ENCODE measurements at places on chromosomes 2 and 18.

GRCh38 chr2:26854283-26854827 lies 6.4 kb downstream of the DPYSL5 start:
- DNase-seq, result no peak

DNA sequence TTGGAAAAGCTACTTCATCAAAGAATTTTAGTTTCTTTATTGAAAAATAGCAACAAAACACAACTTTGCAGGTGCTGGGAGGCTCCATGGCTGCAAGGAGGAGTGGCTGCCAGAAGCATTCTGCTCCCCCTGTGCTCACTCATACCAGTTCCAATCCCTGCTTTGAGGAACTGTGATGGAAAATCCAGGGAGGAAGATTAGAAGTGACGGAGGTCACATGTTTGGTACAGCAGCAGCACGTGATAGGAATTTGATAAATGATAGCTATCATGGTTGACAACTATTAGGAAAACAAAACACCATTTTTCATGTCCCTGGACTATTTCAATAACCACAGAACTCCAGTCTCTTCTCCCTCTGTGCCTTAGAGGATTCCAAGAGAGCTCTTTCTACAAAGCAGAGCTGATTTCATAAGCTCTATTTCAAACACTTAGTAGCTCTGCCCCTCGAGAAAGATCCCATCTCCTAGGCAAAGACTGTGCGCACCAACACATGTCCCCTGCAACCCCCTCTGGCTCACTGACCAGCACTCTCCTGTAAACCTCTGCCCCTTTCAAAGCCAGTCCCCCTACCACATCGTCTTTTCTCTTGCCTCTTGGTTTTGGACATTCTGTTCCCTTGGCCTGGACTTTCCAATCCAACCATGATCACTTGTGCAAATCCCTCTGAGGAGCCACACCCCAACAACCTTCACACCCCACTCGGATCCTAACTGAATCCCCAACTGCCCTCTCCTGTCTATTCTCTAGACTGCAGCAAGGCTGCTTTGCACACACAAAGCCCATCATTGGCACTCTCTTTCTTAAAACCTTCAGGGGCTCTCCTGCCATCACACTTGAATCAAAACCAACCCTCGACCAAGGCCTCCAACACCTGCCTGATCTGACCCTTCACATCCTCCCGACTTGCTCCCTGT lies 352.4 kb upstream of the PKDCC start:
- no peak for DNase-seq

DNA sequence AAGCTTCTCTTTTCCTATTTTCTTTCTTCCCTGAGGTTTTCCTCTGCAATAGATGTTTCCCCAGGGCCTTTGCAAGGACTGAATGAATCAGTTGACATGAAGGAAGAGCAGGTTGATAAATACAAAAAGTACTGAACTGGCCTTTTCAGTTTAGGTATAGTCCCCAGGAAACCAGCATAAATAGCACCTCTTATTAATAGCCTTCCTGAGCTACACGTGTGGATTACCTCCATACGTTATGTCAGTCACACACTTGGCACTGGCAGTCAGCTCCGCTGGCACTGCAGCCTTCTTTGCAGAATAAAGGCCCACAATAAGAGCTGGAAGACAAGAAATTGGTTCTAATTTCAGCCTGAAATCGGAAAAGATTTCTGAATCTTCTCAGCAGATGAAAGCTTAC lies 60.7 kb downstream of the KCTD18 start:
- DNase-seq, result no peak

DNA sequence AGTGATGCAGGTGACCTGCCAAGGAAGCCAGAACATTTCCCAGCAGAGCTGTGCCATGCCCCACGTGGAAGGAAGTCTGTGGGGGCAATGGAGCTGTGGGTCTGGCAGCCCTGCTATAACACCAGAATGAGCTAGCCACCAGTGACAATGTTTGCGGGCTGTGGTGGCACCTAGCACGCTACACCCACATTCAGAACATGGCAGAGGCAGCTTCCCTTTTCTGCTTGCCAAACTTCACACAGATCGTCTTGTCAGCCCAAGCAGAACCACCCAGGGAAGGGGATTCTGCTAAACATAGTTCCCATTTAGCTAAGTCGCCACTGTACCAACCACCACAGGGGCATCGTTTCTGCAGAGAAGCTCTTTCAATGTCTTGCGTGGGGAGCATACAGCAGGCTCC lies 27.0 kb upstream of the CCDC93 start:
- DNase-seq, result no peak

DNA sequence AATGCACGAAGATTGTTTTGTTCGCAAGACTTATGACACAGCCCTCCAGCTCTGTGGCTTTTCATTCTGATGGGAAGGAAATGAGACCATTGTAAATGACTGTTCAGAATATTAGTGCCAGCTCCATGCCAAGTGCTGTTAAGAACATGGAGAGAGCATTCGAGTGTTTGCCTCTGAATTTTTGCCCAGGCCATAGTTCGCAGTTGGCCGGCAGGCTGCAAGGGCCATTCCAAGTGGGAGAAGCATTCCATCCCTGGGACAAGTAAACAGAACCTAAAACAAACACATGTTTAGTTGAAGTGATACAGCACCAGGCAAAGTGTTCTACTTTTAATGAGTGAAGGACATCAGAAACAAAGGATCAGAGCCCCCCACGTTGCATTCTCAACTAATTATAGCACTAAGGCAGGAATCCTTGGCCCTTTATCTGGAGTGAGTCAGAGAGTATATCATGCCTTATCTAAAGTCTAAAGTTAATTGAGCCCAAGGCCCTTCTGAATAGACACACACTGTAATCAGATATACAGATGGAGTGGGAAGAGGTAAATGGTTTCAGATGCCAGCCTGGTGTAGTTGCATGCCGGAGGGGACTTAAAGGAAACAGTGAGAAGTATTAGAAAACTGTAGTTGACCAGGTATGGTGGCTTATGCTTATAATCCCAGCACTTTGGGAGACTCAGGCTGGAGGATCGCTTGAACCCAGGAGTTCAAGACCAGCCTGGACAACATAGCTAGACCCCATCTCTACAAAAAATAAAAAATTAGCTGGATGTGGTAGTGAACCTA lies 53.3 kb downstream of the NEDD4L start:
- no peak for DNase-seq

DNA sequence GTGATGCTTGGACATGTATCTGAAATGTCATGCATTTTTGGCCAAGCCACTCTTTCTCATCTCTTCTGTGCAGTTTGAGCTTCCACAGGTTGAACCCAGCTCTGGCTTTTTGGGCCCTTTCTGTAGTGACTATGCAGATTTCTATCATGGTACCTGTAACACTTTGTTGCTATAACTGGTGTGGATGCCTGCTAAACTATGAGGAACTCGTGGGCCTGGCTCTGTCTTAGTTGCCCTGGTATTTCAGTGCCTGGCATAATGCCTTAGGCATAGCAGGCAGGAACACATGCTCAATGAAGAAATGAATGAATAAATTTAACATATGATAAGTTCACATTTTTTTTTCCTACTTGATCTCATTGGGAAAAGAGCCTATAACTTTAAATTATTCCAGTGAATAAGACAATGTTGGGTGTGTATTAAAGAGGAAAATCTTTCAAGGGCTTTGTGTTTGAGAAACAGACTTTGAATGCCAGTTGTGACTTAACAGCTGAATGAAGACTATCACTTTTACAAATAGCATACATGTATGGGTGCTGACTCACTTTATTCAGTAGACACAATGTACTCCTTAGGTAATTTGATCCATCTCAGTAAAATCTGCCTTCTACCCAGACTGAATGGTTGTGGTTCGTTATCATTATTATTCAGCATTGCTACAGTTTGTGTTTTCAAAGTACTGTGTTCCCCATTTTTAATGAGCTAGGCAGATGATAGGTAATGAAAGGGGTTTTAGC lies 86.4 kb upstream of the MAP4K3 start:
- peak; percentile 84 for DNase-seq

- peak; percentile 32 for DNase-seq
Observed at GRCh38 chr2:234954551-234954992, 2.8 kb downstream of the SH3BP4 start.

GRCh38 chr2:140880573-140880972 lies 1250.2 kb downstream of the LRP1B start:
- no peak for DNase-seq

DNA sequence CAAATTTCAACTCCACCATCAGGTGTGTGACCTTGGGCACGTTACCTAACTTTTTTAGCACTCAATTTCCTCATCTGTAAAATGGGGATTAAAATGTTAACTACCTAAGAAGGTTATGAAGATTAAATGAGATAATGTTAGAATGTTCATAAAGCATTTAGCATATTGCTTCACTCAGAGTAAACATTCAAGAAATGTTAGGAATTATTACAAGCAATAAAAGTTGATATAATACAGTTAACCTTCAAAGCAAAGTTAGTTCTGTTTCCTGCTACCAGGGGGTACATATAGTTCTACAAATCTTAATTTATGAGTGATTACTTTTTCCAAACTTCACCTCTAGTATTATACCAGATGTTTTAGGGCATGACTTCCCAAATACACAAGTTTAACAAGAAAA lies 254.2 kb downstream of the PDE11A start:
- DNase-seq, result no peak

GRCh38 chr2:175576875-175577274 lies 395.4 kb upstream of the ATP5MC3 start:
- no peak for DNase-seq

GRCh38 chr2:83661711-83662110 lies 797.4 kb downstream of the SUCLG1 start:
- no peak for DNase-seq

GRCh38 chr2:42073739-42074503 lies 26.1 kb downstream of the PKDCC start:
- no peak for DNase-seq

- DNase-seq, result no peak
Observed at GRCh38 chr2:64262816-64263215, 118.6 kb upstream of the PELI1 start.

GRCh38 chr2:196181484-196181883 lies 10.1 kb upstream of the STK17B start:
- no peak for DNase-seq

DNA sequence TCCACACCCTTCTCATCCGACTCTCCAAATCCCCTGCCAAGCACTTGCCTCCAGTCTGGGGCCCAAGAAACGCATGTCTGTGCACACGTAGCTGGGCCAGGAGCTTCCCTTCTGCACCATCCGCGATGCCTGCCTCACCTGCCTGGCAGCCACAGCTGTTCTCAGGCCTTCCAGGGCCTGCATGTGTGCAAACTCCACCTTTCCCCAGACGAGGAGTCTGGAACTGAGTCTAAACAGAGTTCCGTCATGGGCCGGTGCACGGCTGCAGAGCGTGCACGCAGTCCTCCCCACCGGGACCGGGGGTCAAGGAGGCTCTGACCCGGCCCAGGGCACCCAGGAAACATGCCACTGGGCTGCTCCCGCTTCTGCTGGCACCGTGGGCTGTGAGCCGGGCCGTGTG lies 66.8 kb upstream of the SALL3 start:
- no peak for DNase-seq

GRCh38 chr2:24115057-24115456 lies 8.1 kb downstream of the PFN4 start:
- peak; percentile 77 for DNase-seq

- DNase-seq, result peak; percentile 21
Observed at GRCh38 chr2:226131299-226131784, 668.3 kb downstream of the IRS1 start.

GRCh38 chr2:165313509-165313908 lies 74.3 kb downstream of the SCN2A start:
- no peak for DNase-seq

GRCh38 chr2:97816411-97816810 lies 103.0 kb downstream of the ZAP70 start:
- peak; percentile 23 for DNase-seq

GRCh38 chr2:37472959-37473358 lies 128.5 kb downstream of the QPCT start:
- DNase-seq, result peak; percentile 65

- peak; percentile 81 for DNase-seq
Observed at GRCh38 chr2:16656784-16657391, 8.7 kb downstream of the CYRIA start.

GRCh38 chr2:227942965-227943364 lies 71.5 kb downstream of the DAW1 start:
- no peak for DNase-seq

GRCh38 chr18:78160961-78161656 lies 818.5 kb upstream of the SALL3 start:
- DNase-seq, result peak; percentile 10

DNA sequence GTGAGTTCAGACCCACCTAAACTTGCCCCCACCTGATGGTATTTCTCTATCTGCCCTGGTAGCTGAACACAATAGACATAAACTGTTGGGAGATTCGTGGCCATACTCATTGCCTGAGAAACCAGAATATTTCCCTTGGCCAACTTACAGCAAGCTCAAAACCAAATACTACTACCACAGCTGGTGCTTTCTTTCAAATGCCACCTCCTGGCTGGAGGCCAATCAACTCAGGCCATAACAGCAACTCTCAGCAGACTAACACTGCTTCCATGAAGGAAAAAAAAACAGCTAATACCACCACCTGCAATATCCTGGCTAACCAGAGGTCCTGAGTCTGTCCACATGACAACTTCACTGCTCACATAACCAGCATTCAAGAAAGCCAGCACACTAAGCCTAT lies 373.1 kb downstream of the CMPK2 start:
- DNase-seq, result no peak

- peak; percentile 20 for DNase-seq
Observed at GRCh38 chr2:237427769-237428506, 14.0 kb upstream of the COL6A3 start.

GRCh38 chr18:79819968-79820351 lies 22.2 kb downstream of the KCNG2 start:
- DNase-seq, result no peak

- DNase-seq, result no peak
Observed at GRCh38 chr2:12796657-12797056, 79.9 kb downstream of the TRIB2 start.

GRCh38 chr2:219441451-219442255 lies 7.0 kb downstream of the SPEG start:
- DNase-seq, result peak; percentile 50

GRCh38 chr2:5915881-5916310 lies 223.7 kb downstream of the SOX11 start:
- DNase-seq, result peak; percentile 50

DNA sequence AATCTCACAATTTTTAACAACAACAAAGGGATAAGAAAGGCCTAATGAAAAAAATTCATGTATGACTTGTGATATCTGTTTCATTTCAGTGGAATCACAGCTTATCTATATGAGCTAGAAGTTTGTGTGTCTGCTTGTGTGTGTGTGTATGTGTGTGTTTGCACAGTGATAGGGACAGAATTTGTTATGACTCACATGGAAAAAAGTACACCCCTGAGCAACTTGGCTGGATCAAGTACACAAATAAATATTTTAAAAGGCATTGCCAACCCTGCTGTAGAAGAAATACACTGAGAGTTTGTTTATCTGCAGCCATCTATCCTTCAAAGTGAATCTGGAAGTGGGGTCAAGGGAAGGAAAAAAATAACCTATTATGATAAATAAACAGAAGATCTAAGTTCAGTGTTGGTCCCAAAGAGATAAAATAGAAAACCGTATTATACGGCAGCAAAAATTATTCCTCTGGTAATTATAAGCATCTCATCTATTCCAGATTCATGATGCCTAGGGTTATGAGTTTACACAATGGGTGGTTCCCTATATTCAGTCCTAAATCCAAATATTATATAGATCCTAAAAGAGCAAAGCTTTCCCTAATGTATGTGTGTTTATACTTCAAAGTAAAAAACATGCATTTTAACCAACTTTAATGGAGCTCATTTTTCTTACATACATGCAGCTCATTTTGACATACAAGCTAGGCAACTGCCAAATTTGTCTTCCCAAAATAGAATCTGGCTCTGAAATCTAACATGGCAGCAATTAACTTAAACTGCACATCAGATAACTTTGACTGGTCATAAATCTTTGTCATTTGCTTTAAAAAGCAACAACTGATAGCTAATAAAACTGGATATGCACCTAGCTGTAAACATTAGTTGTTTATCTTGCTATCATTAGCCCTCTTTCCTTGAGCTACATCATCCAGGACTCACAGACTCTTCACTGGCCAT lies 420.6 kb downstream of the IRS1 start:
- no peak for DNase-seq

All from kidney tubule cell (primary cell).